ENCODE measurements at places on chromosomes 12 and 14.

GRCh38 chr12:132593521-132593920 is 16.9 kb downstream of the LRCOL1 start:
- DNase-seq, result peak; percentile 36

- no peak for DNase-seq
Measured at GRCh38 chr12:1993871-1994371, 10.3 kb downstream of the DCP1B start.

- DNase-seq, result no peak
Measured at GRCh38 chr12:117052386-117053049, 46.7 kb downstream of the TESC start.

DNA sequence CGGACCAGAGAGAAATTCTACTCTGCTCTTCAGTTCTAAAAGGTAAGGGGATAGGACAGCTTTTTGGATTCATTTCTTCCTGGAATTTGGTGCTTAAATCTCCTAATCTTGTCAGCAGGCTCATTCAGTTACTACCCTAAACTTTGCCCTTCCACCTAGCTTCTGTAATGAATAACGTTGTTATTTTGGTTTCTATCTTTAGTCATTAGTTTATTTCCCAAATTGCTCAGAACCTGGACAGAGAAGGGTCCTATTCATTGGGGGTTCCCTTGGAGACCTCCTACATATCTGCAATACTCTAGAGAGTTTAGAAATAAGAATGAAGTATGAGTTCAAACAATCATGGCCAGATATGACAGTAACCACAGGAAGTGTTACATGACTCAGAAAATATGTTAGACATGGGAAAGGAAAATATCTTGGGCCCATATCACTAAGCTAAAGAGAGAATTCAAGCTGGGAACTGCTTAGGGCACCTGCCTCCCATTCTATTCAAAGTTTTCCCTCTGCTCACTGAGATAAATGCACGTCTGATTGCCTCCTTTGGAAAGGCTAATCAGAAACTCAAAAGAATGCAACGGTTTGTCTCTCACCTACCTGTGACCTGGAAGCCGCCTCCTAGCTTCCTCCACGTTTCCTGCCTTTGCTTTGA is 87.9 kb downstream of the GAS2L3 start:
- no peak for DNase-seq

GRCh38 chr12:130041983-130042812 is 120.1 kb upstream of the FZD10 start:
- DNase-seq, result peak; percentile 31

- no peak for DNase-seq
Measured at GRCh38 chr12:83659321-83659720, 972.6 kb downstream of the TMTC2 start.

Data from NCI-H2171 (cell line).